ELR (cell line): ENCODE measurements at places on chromosomes 11 and 22.

GRCh38 chr22:36180038-36180880 is 19.7 kb upstream of the APOL3 start:
- DNase-seq, result peak; percentile 70

- no peak for DNase-seq
Observed at GRCh38 chr11:75734491-75735180, 17.0 kb downstream of the MOGAT2 start.

DNA sequence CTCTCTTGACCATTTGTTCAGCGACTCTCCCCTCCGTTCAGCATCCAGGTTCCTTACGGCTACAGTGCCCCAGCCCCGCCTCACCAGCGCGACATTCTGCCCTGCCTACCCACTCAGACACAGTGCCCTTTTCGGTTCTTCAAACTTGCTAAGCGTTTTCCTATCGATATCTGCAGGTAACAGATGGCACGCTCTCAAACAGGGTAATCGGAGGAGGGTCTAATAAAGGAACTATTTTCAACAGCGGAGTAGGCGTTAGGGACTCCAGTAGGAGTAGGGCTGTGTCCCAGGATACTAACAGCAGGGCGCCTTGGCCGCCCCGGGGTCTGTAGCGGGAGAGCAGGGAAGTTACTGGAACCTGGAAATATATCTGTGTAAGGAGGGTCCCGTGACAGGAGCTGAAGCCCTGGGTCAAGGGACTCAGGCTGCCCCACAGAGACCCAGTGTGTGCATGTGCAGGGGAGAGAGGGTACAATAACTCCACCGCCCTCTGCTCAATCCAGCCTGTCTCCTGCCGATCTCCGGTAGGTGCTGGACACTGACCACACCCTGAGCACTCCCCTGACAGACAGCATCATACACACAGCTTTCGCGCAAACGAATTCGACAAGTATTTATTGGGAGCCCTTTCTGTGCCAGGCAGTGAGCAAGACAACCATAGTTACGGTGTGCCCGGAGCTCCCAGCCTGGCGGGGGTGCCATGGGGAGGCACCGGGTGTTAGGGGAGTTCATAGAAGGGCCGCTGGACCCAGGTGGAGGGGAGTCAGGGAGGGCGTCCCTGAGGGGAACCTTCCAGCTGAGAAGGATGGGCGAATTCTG is 2.1 kb downstream of the KLHL35 start:
- no peak for DNase-seq

DNA sequence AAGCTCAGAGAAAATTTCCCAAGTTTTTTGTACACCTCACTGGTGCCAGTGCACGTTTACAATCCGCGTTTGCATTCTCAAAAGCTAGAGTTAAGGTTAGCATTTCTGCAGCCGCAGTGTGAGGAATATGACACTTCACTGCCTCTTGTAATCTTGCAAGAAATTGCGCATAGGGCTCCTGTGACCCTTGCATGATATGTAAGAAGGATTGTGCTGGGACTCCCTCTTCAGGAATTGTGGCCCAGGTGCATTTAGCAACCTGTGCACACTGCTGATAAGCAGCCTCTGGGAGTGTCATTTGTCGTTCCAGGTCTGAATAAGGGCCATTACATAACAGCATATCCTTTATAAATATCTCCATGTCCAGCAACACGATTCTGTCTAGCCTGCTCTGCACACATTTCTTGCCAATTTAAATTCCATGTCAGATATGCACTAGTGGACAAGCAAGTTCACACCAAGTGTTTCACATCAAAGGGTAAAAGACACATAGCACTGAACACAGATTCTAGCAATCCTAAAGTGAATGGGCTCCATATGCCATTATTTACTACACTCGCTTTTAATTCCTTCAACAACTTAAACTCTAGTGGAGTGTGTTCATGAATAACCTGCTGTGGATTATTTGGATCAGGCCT is 69.2 kb upstream of the INCENP start:
- DNase-seq, result peak; percentile 48

GRCh38 chr22:18985780-18986179 is 49.7 kb upstream of the PRODH start:
- no peak for DNase-seq

- DNase-seq, result peak; percentile 41
Observed at GRCh38 chr11:46222490-46223251, 54.8 kb upstream of the CREB3L1 start.

GRCh38 chr11:87976009-87976408 is 199.2 kb downstream of the RAB38 start:
- DNase-seq, result no peak

DNA sequence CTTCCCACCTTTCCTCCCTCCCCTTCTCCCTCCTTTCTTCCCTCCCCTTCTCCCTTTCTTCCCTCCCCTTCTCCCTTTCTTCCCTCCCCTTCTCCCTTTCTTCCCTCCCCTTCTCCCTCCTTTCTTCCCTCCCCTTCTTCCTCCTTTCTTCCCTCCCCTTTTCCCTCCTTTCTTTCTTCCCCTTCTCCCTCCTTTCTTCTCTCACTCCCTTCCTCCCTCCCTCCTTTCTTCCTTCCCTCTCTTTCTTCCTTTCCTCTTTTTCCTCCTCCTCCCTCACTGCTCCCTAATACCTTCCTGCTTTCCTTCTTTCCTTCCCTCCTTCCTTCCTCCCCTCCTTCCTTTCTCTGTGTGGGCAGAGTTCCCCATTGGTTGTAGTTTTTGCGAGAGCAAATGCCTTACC is 76.1 kb downstream of the PGR start:
- no peak for DNase-seq

- DNase-seq, result no peak
Observed at GRCh38 chr22:26927821-26928220, 270.4 kb downstream of the MIAT start.

DNA sequence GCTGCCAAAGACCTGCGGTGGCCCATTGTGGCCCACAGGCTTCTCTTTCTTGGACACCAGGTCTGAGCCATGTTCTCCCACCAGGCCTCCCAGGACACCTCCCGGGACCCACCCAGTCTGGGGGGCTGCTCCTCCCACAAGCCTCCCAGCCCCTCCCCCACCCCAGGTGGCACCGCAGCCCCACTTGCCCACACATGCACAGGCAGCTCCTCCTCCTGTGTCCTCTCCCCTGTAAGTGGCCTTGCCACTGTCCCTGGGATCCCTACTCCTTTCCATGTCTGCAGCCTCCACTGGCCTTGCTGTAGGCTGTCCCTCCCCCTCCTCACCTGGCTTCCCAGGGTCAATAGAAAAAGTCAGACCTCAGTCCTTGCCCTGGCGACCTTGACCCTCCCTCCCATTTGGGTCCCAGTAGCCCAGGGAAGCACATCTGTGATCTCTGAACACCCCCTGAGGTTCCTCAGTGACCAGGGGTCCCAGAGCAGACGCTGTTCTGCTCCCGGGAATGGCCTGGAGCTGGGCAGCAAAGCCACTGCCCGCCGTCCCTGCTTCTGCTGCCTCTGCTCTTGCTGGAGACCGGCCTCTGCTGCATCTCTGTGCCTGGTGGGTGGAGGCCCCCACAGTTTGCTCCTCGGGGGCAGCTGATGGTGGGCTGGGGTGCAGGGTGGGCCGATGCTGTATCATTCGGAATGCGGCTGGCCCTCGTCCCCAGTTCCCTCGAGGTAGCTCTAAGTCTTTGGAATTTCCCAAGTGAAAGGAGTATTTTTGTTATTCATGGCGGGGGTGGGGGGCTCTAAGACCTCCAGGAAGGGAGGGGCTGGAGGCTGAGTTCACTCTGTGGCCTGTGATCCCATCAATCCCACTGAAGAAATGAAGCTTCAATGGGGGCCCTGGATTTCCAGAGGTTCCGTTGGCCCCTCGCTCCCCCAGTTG is 43.6 kb downstream of the ARHGAP8 start:
- no peak for DNase-seq

- no peak for DNase-seq
Observed at GRCh38 chr11:111334532-111335502, 36.5 kb downstream of the POU2AF3 start.

DNA sequence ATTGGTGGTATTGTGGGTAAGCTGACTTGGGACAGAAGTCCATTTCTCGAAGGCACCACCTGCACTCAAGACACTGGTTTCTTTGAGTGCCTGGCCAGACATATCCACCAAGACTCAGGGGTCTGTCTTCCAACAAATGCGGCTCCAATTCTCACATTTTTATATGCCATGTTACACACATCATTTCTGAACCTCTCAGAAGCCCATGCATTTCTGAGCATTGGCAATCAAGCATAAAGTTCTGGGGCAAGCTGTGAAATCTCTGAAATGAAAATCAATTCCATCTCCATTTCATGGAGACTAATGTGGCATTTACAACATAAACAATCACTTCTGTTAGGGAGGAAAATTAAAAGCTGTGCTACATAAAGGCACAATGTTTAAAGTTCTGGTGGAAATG is 243.7 kb downstream of the KIRREL3 start:
- no peak for DNase-seq

GRCh38 chr11:1827095-1827813 is 7.5 kb upstream of the SYT8 start:
- DNase-seq, result peak; percentile 31

DNA sequence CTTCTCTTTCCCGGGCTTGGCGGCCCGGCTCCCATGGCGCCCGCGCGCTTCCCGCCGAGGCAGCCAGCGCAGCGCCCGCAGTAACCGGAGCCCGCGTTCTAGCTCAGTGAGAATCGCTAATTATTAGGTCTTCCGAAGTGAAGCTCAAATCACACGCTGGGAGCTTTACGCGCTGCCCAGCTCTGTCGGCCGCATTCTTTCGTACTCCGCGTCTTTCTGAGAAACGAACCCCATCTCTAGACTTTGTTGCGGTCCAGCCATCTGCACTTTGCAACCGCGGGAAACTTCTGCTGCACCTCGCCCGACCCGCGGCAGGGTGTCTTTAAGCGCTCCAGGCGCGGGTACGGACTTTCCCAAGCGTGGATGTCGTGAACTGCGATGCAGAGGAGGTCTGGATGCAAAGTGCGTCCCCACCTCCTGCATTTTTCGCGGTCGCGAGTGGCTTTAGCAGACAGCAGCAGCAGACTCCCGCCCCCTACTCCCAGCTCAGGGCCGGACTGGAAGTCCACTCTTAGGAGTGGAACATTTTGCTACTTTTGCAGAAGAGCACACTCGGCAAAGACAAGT is 6.0 kb upstream of the PAX6 start:
- DNase-seq, result peak; percentile 31

DNA sequence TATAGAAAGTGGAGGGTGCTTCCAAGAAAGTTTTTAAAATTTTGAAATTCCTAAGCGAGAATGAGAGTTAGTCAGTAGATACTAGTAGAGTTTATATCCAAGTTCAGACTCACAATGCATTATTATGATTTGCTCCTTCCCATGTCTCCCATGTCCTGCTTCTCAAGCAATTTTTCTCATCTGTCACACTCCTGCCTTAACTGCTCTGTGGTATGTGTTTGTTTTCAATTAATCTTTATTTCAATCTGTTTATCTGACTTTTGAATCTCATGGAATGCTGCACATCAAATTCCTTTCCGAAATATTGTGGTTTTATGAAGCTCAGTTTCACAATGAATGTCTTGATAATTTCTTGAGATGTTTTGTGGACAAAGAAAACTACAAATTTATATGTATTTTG is 18.1 kb downstream of the THY1 start:
- no peak for DNase-seq

- DNase-seq, result no peak
Observed at GRCh38 chr11:14073849-14074476, 111.4 kb downstream of the SPON1 start.

DNA sequence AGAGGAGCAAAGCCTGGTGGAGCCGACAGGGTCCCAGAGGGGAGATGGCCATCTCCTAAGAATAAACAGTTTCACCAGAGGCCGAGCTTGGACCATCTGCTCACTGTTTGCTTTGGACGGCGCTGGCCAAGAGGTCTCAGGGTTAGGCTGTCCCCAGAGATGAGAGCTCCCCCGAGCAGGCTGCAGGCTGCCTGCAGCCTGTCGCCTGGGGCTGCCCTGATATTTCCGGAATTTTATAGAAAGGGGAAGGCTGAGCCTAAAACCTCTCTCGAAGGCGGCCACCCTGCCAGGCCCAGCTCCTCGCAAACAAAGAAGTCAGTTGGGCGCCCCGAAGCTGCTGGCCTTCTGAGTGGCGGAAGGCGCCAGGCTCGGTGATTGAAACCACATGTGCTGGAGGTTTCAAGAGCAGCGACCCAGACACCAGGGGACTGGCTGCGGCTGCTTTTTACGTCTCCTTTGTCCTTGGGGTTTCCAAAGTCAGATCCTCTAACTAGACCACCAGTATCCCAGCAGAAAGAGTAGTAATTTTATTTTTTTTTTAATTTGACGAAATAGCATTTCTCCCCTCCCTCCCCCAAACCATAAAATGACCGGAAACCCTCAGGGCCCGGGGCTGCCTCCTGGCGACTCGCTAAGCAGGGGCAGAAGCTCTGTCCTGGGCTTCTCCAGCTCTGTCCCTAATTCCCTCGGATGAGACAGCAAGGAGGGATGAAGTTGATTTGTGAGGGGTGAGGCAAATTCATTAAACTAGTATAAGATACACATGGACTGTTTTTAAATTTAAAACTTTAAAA is 57.4 kb downstream of the CLMP start:
- peak; percentile 71 for DNase-seq

GRCh38 chr11:123357353-123357989 is 72.6 kb upstream of the GRAMD1B start:
- no peak for DNase-seq

GRCh38 chr11:117836077-117836960 is 11.8 kb upstream of the FXYD2 start:
- no peak for DNase-seq

GRCh38 chr22:46469711-46470110 is 67.7 kb downstream of the CELSR1 start:
- no peak for DNase-seq

GRCh38 chr22:31199187-31199586 is 12.9 kb upstream of the LIMK2 start:
- peak; percentile 25 for DNase-seq

- no peak for DNase-seq
Observed at GRCh38 chr11:96177146-96177545, 165.8 kb downstream of the MAML2 start.

- DNase-seq, result peak; percentile 28
Observed at GRCh38 chr11:74412321-74412720, 14.1 kb upstream of the PGM2L1 start.

GRCh38 chr22:46175631-46176030 is 25.3 kb downstream of the PPARA start:
- DNase-seq, result peak; percentile 93

DNA sequence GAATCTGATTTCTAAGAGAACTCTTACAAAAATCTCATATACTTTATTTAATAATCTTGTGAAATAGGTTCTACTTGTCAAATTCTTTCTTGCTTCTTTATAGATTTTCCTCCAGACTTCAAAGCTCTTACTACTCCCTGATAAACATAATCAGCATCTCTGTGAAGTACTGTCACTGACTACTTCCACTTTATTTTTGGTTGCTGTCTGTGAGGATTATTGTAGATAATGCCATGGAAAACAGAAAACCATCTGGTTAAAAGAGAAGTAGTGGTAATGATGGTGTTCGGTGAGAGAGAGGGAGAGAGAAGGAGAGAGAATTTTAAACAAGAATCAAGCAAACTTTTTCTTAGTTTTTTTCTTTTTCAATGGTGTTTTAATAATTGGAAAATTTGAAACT is 152.3 kb downstream of the TMEM135 start:
- DNase-seq, result no peak

DNA sequence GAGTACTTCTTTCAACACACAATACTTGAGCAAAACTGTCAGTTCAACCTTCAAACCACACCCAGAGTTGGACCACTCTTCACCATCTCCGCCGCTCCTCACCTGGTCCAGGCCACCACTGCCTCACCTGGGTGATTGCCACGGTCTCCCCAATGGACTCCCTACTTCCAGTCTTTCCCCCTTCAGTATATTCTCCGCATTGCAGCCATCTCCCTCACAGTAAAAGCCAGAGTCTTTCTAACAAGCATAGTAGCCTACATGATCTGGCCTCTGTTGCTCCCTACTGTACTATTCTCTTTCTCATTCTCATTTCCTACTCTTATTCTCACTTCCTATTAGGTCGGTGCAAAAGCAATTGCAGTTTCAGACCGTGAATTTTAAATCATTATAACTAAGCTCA is 28.5 kb downstream of the AASDHPPT start:
- no peak for DNase-seq
